ENCODE measurements at places on chromosomes 7 and 10.

DNA sequence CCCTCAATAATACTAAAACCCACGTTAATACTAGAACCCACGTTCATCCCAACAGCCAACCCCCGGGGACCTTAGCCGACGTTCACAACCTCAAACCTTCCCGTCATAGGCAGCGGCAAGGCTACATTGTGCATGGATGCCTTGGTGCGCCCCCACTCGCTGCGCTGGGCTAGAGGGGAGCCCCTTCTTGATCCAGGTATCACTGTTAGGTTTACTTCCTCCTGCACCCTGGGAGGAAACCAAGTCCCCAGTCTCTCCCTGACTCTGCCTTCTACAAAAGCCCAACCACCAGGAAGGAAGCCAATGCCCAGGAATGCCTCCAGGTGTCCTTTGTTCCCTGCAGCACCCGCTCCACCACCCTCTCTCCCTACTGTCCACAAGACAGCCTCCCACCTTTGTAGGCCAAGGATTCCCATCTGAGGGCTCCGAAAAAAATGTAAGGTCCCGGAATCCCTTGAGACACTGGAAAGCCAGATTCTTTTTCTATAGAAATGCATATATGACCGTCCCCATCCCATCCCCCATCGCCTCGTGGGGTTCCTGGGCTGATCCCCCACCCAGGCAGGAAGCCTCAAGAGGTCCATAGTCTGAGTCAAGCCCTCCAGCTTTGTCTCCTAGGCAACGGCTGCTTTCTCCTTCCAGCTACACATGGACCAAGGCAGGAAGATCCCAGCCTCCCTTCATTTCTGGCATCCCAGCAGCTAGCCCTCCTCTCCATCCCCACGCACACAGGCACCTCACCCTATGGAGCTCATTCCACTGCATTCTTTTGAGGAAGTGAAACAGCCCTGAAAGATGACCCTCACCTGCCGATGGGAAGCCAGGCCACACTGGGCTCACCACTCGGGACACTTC, 25.2 kb downstream of the CTBP2 start:
- DNase-seq, result no peak

DNA sequence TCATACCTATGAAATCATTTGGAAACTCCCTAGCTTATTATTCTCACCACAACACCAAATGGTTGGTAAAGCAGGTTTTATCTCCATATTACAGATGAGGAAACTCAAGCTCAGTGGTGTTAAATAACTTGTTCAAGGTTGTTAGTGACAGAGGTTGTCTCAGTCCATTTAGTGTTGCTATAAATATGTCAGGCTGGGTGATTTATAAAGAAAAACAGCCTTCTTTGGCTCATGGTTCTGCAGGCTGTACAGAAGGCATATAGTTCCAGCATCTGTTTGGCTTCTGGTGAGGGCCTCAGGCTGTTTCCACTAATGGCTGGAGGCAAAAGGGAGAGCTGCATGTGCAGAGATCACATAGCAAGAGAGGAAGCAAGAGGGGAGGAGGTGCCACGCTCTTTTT, 96.6 kb downstream of the ZNF438 start:
- DNase-seq, result no peak

- no peak for DNase-seq
Measured at GRCh38 chr7:22356701-22357310, at the start of gene RAPGEF5. RAPGEF5 (minus strand) TSS chr7:22357154; CDS start chr7:22357060, 94 bp downstream.

- no peak for DNase-seq
Measured at GRCh38 chr10:106661133-106661766, 503.3 kb downstream of the SORCS1 start.

- peak; percentile 76 for DNase-seq
Measured at GRCh38 chr7:26199301-26200037, 1.1 kb downstream of the HNRNPA2B1 start.

- DNase-seq, result no peak
Measured at GRCh38 chr7:105990727-105991453, 27.8 kb downstream of the CDHR3 start.

DNA sequence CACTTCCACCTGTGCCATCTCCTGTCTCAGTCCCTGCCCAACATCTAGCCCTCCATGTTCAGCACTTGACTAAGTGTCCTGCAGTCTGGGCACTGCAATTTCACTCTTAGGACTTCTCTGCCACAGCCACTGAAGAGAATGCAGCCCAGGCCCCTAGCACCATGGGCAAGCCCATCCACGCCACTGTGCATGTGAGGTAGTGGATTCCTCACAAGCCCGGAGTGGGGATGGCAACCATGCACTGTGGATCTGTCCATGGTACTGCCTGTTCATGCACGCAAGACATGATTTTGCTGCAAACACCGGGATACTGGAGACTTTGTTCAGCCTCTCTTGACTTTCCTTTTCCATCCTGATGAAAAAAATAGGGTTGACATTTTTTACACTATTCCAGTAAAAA, 12.3 kb downstream of the DDC start:
- no peak for DNase-seq

GRCh38 chr10:108848046-108848445, 1075.3 kb downstream of the XPNPEP1 start:
- DNase-seq, result no peak

DNA sequence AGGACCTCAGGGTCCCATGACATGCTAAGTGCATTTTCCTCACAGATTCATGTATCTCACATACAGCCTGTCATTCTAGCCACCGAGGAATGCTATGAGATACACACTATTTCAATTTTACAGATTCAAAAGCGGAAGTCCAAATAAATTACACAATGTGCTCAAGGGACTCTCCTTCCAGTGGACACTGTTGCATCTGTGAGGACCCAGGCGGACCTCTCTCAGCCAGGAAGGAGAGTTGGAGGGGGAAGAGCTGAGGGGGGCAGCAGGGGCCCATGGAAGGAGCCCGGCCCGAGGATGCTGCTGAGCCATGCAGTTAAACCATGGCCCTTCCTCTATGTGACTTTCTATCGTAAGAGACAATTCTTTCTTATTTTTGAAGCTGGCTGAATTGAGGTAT, 93.6 kb downstream of the VOPP1 start:
- DNase-seq, result no peak

GRCh38 chr10:111758593-111758992, 425.0 kb downstream of the GPAM start:
- no peak for DNase-seq

- no peak for DNase-seq
Measured at GRCh38 chr10:19944911-19945663, 128.9 kb downstream of the PLXDC2 start.

DNA sequence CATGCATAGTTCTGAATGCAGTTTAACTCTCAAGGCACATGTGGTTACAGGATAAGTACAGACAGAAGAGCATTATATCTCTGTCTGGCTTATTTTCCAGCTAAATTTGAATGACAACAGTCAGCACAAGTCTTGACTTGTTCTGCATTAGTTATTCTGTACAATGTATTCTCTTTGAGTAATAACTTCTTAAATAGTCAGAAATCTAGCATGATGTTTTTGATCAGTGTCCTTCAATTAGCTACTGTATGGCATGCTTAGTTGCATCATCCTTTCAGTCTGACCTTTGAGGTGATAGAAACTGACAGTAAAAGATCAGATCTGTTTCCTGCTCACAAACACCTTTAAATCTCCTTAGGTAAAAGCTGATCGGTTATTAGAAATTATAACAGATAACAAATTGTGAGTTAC, 118.1 kb downstream of the ARL4A start:
- DNase-seq, result no peak
